ENCODE measurements at places on chromosomes 16 and 17.
A peak's percentile ranks its signal among the peaks of the same experiment; 100 is the strongest.

- DNase-seq: peak; percentile 45
Measured at GRCh38 chr16:80751167-80751566, 53.2 kb downstream of the CDYL2 start.

GRCh38 chr16:6317934-6318333 is 1014.7 kb upstream of the RBFOX1 start:
- DNase-seq: no peak

DNA sequence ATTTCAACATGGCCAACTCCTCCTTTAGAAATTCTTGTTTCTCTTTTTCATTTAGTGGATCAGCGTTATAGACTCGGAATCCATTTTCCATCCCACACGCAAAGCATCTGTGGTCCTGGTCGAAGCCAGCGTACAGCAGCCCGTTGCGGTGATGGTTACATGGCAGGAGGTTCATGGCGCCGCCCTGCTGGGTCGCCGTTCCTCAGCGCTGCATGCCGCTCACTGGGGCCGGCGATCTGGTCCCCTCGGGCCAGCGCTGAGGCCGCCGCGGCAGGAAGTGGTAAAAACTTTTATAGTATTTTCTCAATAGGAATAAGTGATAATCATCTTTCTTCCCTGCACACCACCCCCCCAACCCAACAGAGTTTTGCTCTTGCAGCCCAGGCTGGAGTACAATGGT is 29.9 kb upstream of the RHOT1 start:
- DNase-seq: no peak

DNA sequence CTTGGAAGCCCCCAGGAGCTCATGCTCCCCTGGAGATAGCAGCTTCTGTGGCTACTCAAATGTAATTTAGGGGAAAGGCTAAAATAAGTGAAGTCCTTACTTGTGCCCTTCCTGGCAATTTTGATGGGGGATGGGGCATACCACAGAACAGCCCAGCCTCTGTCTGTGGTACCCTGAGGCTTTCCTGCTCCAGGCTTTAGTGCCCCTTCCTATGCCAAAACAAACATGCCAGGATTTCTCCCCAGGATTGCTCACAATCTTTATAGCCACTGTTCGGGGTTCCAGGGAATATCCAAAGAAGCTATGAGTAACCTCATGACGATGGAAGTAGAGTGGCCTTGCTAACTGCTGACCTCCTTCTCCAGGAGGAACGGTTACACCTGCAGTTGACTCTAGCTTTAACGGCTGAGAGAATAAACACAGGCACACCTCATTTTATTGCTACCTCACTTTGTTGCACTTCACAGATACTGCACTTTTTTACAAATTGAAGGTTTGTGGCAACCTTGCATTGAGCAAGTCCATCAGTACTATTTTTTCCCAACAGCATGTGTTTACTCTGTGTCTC is 24.9 kb downstream of the CCL4 start:
- no peak for DNase-seq

DNA sequence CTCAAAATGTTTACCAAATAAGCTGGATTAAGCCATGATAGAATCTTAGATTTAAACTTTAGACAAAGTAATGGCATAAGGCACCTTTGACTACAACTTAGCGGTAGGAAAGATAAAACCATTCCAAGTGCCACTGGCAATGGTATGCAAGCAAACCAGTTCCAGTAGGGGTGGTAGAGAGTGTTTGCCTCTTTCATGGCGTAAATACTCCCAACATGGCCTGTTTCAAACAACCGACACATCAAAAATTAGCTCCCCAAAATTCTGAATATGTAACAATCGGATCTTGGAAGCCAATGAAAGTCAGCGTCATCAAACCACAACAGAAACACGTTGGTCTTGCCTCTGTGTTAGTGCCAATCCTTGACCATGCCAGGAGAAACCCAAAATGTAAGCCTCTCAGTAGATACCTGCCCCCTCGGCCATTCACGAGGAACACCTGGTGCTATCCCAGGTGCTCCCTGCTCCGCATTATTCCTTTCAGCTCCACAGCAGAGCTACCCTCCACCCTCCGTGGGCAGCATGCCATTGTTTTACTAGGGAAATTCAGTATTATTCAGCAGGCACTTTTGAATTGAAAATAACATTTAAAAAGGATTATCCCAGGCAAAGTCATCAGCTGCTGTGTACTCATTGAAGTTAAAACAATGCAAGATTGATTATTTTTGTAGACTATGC is 307.8 kb upstream of the CDH11 start:
- no peak for DNase-seq

DNA sequence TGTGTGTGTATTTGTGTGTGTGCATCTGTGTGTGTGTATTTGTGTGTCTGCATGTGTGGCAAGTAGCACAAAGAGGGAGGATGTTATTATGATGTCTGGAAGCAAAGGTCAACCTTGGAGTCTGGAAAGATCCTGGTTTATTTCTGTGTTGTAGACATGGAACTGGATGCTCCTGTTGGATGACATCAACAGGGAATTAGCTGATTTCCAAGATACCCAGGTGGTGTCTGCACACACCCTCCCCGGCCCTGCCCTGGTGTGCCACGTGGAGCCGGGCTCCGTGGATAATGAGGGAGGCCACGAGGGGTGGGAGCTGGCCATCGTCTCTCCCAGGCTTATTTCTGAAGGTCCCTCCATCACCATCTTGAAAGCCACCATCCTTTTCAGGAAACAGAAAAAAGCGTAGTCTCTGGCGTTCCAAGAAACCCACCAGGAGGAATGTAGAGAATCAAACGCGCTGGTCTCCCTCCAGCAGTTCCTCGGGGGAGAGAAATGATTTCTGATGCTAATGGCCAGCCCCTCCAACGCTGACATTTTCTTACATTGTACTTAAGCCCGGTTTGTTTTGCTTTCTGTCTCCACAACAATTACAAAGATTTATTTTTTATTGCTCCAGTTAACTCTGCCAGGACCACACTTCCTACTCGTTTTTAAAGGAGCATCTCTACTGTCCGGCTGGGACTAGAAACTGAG is 93.3 kb downstream of the FOXL1 start:
- peak; percentile 25 for DNase-seq

GRCh38 chr17:78101112-78101511 is 27.4 kb downstream of the TMC6 start:
- no peak for DNase-seq

GRCh38 chr16:71406724-71407123 is 35.1 kb downstream of the TLE7 start:
- no peak for DNase-seq

- DNase-seq: no peak
Measured at GRCh38 chr17:62723842-62724241, 84.3 kb downstream of the MARCHF10 start.

DNA sequence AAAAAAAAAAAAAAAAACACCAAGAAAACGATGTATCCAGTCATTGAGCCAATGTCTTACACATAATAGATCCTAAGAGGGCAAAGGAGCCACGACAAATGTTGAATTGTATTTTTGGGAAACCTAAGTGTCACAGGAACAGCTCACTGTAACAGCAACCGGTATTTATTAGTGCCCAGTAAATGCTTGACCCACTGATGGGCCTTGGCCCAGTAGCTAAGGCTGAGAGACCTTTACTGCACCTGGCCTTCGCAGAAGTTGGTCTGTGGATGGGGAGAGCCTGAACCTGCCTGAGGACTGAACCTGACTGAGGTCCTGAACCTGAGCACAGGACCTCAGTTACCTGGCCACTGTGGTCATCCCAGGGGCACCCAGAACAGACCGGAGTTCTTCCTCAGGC is 65.0 kb upstream of the TBX2 start:
- no peak for DNase-seq

- no peak for DNase-seq
Measured at GRCh38 chr17:60383379-60383778, 8.6 kb downstream of the USP32 start.

DNA sequence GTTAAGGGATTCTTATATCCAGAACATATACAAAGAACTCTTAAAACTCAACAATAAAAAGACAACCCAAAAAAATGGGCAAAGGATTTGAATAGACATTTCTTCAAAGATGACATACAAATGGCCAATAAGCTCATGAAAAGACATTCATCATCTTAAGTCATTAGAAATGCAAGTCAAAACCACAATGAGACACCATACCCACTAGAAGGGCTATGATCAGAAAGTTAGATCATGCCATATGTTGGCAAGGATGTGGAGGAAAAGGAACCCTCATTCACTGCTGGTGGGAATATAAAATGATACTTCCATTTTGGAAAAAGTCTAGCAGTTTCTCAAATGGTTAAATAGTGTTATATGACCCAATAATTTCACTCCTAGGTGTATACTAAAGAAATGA is 9.4 kb downstream of the PLD6 start:
- no peak for DNase-seq

GRCh38 chr17:49106321-49107210 is 26.0 kb upstream of the B4GALNT2 start:
- peak; percentile 31 for DNase-seq

DNA sequence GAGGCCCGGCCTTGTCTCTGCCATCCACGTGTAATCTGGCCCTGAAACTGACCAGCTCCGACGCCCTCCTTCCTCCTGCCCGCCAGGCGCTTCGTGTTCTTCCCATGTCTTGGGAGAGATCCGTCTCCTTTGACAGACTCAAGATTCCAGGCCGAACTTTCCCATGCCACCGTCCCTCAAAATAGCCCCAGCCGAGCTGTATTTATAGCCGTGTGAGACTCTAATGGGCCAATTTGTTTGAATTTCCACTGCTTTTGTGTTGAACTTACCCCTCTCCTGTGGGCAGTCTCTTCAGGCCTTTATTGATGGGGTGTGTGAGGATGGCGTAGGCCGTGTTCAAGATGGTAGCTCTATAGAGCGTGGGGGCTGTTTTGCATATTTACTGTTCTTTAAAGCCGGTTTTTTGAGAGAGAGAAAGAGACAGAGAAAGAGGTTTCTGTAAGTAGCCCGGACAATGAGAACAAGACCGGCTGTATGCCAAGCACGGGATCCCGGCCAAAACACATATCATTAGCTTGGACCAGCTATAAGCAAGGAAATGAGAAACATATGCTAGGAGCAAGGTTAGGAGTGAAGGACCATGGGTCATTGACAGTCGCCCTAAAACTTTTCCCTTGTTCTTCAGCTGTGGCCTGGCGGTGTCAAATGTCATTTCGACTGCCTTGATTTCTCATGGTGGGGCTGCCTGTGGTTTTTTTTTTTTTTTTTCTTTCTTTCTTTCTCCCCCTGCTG is 124.5 kb upstream of the ZFHX3 start:
- DNase-seq: peak; percentile 95

DNA sequence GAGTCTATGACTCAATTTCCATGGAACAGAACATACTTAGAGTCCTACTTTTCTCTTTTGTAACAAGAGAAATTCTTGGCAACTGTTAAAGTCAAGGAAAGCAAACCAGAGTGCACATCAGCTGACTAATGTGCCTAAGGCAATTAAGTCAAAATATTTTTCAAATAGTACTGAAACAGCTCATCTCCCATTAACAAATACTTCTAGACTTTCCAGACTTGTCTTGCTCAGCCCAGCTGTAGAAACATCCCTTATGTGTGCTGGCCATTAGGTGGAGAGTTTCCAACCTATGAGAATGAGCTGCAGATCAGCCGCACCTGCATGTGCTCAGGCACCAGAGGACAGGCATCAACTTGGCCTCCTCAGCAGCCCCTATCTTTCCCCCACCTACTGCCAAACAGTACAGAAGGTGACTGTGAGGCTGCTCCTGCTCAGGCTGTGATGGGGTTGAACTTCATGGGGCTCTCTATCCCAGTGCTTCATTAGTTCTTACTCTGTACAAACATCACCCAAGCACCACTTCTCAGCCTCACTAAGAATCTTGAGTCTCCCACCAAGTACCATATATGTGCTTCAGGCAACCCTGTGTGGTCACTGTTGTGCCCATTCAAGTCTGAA is 32.2 kb downstream of the TEX2 start:
- peak; percentile 95 for DNase-seq

DNA sequence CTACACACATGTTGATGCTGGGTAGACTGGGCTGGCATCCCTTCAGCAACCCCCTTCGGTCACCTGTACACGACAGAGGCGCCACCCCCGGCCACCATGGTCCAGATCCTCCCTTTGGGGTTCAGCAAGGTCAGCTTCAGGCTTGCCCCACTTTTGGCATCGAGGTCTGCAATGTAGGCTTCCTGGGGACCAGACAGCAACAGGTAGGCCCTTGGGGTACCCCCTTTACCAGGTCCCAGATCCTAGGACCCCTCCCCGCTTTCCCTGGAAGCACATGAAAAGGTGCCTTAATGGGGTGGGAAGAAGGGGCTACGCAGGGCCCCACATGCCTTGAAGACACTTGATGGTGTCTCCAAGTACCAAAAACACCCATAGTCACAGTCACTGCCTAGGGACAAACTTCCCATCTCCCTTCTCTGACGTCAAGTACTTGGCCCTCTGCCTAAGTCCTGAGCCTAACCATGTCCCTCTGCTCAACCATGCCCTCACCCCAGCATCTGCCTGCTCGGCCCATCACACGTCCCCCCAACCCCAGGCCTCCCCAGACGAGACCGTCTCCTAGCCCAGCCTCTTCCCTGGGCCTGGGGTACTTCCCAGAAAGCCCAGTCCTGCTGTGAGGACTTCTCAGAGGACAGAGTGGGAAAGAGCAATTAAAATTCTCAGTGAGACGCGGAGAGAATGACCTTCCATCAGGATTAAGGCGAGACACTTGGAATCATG is 12.1 kb downstream of the ACLY start:
- no peak for DNase-seq

GRCh38 chr17:3513305-3514035 is 37.7 kb downstream of the ASPA start:
- no peak for DNase-seq

GRCh38 chr16:77679391-77679790 is 42.9 kb upstream of the NUDT7 start:
- DNase-seq: no peak

DNA sequence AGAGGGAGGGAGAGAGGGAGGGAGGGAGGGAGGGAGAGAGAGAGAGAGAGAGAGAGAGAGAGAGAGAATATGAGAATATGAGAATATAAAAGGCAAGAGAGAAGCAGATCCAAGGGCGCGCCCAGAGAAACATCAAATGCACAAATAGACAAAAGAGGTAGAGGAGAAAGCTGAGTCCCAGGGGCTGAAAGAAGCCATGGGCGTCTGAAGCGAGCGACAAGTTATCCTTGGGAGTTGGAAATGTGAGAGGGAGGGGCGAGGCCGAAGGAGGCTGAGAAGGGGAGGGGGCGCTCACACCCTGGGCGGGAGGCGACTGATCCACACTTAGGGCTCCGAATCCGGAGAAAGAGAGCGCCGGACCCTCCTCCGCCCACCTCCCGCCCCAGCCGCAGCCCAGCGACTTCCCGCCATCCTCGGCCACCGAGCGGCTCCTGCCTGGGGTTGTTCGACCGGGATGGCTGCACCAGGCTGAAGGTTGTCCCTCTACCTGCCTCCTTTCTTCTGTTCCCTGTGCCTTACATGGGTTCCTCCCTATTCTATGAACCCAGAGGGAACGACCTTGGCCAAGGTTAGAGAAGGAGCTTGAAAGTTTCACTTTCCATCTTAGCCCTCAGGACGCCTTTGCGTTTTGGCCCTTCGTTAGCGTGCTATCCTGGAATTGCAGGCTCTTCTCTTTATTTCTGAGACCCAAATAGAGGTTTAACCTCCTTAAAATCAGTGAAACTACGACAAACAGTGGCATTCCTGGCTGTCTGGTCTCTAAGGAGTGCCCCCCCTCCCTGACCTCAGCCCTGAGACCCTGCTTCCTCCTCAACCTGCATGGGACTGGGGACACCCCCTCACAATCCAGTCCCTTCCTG is 21.2 kb upstream of the HOXB9 start:
- DNase-seq: no peak

All from fibroblast of skin of abdomen (primary cell).